ENCODE measurements at places on chromosomes 7 and 10.

DNA sequence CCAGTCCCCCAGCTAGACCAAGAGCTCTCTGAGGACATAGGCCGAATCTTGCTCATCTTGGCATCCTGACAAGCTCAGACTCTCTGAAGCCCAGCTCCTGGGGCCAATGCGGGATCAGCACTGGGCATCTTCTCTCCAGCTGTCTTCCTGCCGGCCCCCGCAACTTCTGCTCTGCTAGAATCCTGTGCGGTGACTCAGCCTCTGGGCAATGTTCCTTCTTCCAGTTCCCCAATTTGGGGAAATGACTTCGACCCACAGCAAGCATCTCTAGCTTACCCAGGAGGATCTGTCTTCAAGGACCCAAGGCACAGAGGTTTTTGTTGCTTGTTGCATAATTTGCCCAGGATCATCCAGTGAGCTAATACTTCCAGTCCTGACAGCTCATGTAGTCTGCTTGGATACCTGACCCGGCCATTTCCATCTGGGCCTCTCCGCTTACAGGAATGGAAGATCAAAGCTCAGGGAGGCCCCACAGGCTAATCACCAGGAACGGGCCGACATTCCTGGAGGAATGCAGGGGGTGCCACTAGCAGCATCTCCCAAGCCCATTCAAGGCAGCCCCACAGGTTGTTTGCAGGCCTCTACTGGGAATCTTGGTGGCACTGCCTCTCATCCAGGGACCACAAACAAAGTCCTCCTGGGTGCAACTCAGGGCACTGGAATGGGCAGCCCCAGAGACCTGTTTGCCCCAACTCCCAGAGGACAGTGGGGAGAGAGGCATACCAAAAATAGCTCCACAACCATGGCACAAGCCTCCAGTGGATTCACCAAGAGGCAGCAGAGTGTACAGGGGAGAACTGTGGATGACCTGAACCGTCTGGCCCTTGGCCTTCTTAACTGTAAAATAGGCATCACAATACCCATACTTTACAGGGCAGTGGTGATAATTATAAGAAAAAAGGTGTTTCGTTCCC, 151.9 kb downstream of the NEURL1 start:
- DNase-seq = no peak

DNA sequence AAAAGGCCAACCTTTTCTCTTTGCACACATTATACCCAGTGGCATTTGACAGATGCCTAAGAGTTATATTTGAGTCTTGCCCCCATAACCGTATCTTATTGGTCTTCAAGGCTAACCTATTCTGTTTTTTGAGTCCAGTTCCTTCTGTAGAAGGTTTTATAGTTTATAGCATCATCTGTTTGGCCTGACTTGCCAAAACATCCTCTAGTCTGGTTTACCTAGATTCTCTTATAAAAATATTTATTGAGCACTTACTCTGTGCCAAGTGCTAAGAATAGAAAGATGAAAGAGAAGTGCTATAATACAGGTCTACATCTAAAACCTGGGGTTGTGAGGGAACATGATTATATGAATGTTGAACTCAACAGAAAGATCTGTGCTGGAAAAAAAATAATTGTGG, 55.9 kb upstream of the PIP4K2A start:
- DNase-seq = no peak

DNA sequence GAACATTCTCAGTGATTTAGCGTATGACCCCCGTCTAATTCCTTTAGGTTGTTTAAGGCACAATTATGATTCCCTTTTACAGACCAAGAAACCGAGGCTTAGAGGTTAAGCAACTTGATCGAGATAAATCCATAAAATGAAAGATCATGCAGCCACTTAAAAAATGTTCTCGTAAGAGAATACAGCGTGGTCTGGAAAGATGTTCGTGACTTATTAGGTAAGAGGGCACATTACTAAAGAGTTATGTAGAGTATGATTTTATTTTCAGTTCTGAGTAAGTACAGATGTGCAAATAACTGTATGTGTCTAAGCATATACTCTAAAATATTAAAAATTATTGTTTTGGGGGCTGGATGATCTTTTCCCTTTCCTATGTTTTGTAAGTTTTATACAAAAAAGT, 575.1 kb downstream of the PARD3 start:
- DNase-seq = no peak

- DNase-seq = no peak
Measured at GRCh38 chr10:28730031-28730778, 52.9 kb downstream of the BAMBI start.

DNA sequence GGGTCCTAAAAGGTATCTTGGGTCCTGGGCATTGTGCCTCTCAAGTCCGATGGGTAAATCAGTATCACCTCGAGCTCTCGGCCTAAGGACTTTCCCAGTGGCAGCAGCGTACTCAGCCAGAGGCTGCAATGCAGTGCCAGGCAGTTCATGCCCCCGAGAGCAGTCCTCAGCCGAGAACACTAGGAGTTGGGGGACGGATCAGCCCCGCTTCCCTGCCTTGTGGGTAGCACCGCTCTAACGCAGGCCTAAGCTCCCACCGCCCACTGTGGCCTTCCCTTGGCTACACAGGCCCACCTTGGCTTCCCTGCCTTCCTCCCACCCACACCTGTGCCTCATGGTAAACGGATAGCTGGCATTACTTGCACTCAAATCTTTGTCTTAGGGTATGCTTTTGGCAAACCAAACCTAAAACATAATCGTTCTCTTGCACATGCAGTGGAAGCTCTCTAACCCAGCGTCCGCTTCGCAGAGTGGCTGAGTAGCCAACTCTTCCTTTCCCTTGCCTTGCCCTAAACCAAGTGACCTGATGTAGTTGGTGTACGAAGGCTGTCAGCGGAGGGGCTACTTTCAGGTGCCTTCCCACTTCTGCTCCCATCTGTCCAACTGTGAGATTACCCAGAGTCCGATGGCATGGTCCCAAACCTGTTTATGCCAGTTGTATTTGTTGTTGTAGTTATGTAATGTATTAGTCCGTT, 73.2 kb upstream of the CHST15 start:
- DNase-seq = no peak

DNA sequence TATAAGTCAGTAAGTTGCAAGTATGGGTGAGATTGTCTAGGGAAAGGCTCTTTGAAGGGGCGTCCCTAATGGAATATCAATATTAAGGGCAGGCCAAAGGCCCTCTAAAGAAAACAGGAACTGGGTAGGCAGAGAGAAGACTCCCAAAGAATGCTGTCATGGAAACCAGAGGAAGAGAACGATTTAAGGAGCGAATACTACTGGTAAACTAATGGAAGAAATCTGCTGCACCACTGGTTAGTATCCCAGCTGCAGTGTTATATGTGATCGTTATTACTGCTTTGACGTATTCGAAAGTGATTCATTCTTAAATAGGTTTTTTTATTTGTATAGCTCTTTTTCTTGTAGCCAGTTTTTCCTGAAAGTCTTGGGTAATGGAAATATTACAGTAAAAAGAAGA, 1.3 kb downstream of the CASP2 start:
- no peak for DNase-seq

GRCh38 chr7:29825775-29826529, 19.6 kb downstream of the WIPF3 start:
- peak; percentile 22 for DNase-seq

- no peak for DNase-seq
Measured at GRCh38 chr10:119515511-119516045, 26.9 kb downstream of the RGS10 start.

DNA sequence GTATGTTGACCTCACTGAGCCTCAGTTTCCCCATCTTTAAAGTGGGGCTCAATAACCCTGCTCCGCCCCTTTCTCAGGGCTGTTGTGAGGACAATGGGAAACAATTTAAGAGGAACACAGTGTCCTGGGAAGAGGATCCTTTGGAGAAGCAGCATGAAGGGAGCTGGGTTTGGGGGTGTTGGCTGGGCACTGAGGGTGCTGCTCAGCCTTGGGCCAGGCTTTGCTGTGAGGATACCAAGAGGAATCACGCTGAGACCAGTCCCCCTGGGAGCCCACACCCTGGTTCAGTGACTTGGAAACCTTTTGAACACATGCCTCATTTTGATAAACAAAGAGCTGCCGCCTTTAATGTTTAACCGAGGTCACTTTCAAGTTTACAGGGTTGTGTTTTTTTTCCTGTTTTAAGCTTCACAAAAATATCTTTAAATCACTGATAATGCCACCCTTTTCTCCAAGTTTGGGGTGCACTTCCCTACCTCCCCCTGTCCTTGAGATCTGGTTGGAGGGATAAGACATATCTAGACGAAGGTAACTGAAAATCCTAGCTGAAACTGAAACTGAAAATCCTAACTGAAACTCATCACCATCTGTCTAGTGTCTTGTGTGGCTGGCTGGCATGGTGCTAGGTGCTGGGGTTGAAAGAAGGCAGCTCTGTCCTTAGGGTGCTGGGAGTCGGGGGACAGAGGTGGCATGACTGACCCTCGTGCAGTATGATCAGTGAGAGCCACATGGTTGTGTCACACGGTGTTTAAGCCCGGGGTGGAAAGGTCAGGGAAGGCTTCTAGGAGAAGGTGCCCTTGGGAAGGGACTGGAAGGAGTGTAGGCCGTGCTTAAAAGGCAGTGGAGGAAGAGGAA, 27.7 kb downstream of the ZNF775 start:
- DNase-seq = no peak

DNA sequence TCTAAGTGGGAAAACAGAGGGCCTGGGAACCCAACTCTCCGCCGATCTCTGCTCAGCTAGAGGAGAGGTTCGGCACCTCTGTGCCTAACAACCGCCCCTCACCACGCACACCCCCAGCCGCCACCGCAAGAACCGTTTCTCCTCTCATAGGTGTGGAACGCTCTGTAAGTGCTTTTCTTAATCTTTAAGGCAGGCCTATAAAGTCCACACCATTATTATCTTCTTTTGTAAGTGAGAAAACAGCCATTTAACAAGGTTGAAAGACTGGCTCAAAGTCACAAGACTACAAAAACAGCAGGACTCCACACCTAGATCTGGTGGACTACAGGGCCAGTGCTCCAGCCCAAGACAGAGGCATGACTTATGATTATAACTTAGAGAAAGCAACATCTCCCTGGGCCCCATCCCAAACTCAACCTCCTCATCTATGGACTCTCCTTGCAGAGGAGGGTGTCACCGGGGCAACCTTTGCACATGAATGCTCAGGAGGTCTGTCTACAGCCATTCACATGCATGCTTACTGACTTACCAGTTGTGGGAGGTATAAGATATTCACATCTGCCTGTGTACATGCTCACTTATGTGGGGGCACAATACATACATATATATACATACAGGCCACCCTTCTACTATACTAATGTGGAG, 7.9 kb upstream of the NKX2-3 start:
- no peak for DNase-seq

DNA sequence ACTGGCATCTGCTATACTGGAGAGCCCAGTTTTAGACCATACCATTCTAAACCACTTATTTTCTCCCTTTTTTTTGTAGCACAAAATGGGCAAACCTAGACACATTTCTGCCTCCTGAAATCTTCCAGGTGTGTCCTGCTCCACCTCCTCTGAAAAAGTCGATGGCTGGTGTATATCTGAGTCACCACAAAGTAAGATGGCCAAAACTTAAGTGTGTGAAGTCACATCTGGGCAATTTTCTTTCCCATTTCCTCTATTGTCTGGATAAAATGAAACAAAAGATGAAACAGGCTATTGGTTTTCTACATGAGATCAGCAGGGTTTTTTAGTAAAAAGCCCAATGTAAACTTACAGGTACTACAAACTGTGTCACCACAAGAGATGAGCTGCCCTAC, 65.5 kb downstream of the OSBPL3 start:
- no peak for DNase-seq

DNA sequence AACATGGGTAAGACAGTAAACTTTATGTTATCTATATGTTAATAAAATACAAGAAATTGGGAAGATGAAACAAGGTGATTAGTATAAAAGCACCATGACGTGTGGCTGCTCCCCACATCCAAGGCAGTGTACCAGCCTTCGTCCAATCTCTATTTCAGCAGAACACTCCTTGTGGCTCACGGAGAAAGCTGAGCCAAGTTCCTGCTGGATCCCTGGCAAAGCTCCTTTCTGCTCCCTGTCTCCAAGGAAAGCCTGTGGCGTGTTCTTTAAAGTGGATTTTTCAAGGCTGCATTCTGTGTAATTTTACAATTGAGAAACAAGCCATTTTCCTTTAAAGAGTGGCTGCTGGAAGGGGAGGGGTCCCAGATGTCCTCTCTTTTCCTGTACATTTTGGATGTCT, 467.3 kb downstream of the PTPRN2 start:
- DNase-seq = no peak

DNA sequence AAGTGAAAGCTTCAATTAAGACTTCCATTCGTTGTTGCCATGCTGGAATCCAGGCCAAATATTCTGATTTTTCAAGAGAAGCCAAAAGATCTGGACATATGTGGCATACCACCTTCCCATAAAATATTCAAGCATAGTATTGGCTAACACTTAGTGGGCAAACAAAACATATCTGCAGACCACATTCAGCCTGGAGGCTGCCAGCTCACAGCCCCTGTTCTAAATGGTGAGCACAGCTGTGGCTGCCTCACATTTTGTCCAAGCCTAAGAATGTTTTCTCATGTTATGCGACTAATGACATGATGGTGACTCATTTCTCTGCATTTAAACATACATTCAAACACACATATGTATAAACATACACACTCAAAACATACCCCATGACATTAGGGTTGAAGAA, 10.6 kb upstream of the CALU start:
- DNase-seq = no peak

DNA sequence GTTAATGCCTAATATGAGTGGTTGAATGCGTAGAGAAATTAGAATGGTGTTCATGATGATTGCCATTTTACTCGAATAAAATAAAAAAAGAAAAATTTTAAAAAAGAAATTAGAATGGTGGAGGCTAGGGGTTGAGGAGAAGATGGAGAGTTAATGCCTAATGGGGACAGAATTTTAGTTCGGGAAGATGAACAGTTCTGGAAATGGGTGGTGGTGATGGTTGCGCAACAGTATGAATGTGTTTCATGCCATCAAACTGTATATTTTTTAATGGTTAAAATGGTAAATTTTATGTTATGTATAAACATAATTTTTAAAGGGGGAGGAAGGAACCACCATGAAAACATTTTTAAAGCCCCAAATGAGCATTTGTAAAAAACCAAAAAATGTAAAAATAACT, 140.1 kb upstream of the AGK start:
- DNase-seq = no peak

- no peak for DNase-seq
Measured at GRCh38 chr7:24392774-24393173, 108.8 kb downstream of the NPY start.

GRCh38 chr7:105769901-105770628, 106.3 kb downstream of the ATXN7L1 start:
- DNase-seq = no peak

DNA sequence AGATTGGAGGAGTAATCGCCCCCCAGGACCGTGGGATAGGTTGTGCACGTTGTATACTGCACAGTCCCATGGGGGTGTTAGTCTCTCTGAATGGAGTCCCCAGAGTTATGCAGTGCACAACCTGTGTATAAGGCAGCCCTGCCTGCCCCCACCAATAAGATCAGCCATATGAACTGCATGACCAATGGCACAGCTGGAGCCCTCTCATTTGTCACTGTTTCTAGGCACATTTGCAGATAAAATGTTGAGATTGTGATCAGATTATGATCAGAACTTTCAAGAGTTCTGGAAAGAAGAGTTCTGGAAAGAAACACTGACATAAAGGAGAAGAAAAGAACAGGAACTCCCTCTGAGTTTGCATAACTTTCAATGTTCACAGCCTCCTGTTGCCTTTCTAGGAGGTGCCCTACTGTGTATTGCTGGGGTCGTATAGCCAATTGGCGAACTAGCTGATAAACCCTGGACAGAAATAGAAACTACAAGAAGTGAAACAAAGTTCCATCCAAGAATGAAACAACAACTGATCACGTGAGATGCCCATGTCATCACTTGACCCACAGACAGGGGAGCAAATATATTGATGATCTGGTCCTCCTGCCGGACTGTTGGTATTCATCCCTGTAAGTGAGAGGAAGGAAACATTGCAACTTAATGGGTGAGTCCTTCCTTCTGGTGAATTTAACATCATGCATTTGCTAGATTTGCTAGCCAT, 49.6 kb upstream of the TOMM7 start:
- DNase-seq = no peak

Measured in NCI-H1105 treated with DMSO at 0.1 percent for 48 hours (cell line).